ENCODE measurements at places on chromosomes 5 and 9.

DNA sequence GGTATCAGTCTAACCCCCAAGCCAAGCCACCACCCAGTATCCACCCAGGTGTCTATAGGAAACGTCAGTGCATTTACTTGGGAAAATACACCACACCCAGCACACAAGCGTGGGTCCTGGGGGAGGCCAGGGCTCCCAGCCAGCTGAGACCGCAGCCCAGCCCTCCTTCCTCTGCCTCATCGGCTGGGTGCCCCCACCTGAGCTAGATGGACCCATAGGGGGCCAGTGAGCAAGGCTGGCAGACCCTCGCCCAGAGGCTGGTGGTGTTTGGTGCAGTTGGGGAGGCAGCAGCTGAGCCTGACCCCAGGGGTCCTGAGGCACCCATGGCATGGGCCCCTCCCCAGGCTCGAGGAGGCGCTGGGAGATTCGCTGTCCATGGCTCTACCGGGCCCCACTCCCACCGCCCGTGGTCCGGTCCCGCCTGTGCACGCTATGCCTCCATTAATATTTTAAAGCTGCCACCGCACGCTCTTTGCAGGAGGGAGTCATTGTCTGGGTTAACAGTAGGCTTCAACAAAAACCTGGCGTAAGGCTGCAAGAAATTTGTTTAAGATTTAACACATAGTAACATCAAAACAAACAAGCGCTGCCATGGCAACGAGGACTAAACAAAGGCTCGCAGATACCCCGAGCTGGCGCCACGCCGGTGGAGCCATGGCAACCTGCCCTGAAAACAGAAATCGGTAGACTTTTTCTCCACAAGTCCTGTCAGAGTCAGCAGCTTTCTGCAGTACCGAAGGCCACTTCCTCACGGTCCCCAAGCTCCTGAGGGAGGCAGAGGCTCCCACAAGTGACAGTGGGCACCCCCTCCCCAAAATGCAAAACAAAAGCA, 20.6 kb downstream of the TPPP start:
- peak; percentile 100 for DNase-seq

- DNase-seq, result peak; percentile 95
These were observed 23.7 kb upstream of the UBAP2 start for GRCh38 chr9:34072410-34072809.

DNA sequence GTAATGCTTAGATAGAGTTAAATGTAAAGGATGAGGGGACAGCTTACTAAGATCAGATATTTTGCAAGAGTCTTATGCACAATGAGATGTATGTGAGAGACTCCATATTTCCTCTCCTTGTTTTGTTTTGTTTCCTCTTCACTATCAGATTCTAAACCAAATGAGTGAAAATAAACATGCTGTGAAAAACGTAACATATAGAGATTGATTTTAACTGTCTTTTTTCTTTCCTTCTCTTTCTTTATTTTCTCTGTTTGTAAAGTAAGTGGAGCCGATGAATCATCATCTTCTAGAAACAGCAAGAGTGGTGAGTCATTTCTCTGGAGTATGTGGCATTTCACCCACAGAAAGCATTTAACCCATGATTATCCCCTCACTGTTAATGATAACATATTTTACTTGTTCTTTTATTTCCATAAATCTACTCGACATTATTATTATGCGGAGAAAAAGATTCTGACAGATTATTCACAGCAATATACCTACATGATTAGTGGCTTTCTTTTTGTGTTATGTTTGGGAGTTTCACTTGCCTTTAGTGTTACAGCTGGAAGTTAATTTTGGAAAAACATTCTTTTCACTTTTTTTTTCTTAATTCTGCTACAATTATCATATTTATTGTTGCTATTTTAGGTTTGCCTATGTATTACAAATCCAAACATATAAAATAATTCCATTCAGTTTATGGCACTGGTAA, 2.1 kb upstream of the ANXA1 start:
- DNase-seq, result no peak

- DNase-seq, result no peak
These were observed 149.0 kb upstream of the FTMT start for GRCh38 chr5:121702682-121703081.

GRCh38 chr5:66757834-66758371, 161.7 kb downstream of the MAST4 start:
- DNase-seq, result no peak

- no peak for DNase-seq
These were observed 491 bp upstream of the CTSL start for GRCh38 chr9:87725356-87725899.

DNA sequence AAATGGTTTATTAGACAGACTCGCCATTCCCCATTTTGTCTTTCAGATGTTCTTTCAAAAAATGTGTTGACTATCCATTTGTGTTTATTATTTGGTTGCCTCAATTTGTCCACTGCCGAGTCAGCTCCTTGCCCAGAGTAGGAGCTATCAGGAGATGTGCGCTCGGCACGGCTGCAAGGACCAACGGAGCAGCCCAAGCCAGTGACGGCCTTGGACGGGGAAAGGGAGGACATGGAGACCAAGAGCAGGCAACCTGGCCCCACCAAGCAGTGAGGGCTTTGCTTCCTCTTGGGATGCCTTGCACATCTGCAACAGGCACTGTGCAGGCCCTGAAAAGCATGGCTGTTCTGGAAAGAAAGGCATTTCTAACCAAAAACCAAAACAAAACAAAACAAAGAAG, 69.8 kb downstream of the DEPDC1B start:
- no peak for DNase-seq

DNA sequence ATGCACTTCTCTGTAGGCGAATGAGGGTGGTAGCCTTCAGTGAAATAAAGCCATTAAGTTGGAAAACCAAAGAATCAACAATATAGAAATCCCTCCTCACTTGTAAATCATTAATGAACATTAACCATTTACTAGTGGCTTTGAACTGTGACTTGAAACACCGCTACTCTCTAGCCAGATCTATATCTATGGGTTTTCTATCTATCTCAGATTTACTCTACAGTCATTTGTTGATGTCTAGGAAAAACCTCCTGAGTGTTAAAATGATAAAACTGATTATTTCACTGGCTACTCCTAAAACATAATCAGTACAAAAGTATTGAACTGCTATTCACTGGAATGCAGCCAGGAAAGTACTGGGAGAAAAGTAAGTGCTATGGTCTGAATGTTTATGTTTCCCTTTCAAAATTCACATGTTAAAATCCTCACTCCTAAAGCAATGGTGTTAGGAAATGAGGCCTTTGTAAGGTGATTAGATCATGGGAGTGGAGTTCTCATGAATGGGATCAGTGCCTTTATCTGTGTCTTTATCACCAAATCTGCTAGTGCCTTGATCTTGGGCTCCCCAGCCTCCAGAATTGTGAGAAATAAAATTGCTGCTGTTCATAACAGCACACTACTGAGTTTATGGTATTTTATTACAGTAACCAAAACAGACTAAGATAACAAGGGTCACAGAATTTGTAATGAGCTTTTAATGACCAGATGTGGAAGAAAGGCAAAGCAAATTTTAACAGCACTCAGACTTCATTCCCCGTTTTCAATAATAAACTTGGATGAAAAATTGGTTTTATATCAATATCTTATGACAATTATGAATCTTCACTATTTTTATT, 8.6 kb upstream of the OXCT1 start:
- DNase-seq, result no peak
